Immature natural killer cell (primary cell): ENCODE measurements at places on chromosomes 2 and 18. TPM values are rescaled to one million over a fixed set of nuclear protein-coding genes. Genes with fewer than 3 reads are reported as not detected.

- DNase-seq, result no peak
- H3K27me3 ChIP-seq, result peaks cover 12% of the 10 kb centered on the region
- no peak overlapping the region for H3K27ac ChIP-seq
- no peak overlapping the region for H3K4me3 ChIP-seq
- no peaks in the 10 kb centered on the region for H3K4me1 ChIP-seq
- H3K36me3 ChIP-seq, result no peaks in the 10 kb centered on the region
Measured at GRCh38 chr2:135009339-135009738, 37.9 kb downstream of the MAP3K19 start.

GRCh38 chr2:139478165-139478914 is 698.1 kb upstream of the NXPH2 start:
- H3K27me3 ChIP-seq, result no peaks in the 10 kb centered on the region
- no peak overlapping the region for H3K4me3 ChIP-seq
- no peaks in the 10 kb centered on the region for H3K36me3 ChIP-seq
- DNase-seq, result no peak
- H3K4me1 ChIP-seq, result no peaks in the 10 kb centered on the region

SLC4A3 gene
- not detected for polyA plus RNA-seq

POMC gene
- 12.8 TPM for polyA plus RNA-seq

DNA sequence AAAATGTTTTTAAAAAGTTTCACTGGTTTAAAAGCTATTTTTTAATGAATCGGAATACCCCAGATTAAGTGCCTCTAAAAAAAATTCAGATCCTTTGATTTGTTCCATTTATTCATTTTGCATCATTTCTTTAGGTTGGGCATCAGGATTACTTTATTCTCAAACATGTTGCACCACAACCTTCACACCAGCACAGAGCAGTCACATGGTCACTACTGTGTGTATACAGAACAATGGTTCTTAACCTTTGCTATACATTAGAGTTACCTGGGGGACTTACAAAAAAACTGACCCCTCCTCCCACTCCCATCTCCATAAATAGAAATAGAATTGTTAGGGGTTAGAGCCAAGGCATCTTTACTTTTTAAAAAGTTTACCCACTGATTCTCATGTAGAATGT is 218.2 kb downstream of the AGPS start:
- H3K4me3 ChIP-seq, result no peak overlapping the region
- H3K36me3 ChIP-seq, result no peaks in the 10 kb centered on the region
- DNase-seq, result no peak
- no peaks in the 10 kb centered on the region for H3K4me1 ChIP-seq

- no peaks in the 10 kb centered on the region for H3K4me1 ChIP-seq
- H3K36me3 ChIP-seq, result no peaks in the 10 kb centered on the region
- H3K27ac ChIP-seq, result no peak overlapping the region
- H3K27me3 ChIP-seq, result no peaks in the 10 kb centered on the region
Measured at GRCh38 chr2:190149200-190149599, 86.7 kb upstream of the MSTN start.

GRCh38 chr2:45287045-45287444 is 277.8 kb upstream of the SIX2 start:
- no peaks in the 10 kb centered on the region for H3K36me3 ChIP-seq
- no peak for DNase-seq
- no peak overlapping the region for H3K27ac ChIP-seq
- no peaks in the 10 kb centered on the region for H3K4me1 ChIP-seq

DSEL gene
- 0.07 TPM for polyA plus RNA-seq

INHBB gene
- polyA plus RNA-seq, result not detected

DNA sequence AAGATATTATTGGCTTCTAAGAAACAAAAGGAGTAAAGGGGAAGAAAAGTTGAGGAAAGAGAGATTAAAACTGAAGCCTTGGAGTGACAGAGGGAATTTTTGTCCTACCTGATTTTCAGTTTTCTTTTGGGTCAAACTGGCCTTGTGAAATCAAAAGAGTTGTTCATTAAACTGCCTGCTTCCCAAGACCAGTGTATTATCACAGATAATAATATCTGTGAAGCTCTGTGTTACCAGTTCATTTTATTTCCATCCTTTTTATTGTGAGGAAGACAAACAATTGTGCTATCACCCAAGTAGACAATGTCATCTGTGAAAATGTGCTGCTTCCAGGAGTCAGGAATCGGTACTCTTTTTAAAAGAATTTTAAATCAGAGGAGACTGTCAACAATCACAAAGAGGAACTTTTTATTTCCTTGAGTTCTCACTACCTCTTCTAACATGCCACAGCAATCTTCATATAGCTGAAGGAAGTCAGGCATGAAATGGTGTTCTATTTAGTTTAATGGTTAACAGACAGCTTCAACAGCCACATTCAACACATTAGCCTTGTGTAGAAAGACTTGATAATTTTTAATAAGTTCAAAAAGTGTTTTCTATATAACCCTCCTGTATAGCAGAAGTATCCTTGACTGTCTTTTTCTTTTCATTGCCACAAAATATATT is 554.8 kb downstream of the PIK3C3 start:
- no peak overlapping the region for H3K27ac ChIP-seq
- H3K27me3 ChIP-seq, result no peaks in the 10 kb centered on the region
- no peak overlapping the region for H3K4me3 ChIP-seq
- H3K4me1 ChIP-seq, result no peaks in the 10 kb centered on the region

DNA sequence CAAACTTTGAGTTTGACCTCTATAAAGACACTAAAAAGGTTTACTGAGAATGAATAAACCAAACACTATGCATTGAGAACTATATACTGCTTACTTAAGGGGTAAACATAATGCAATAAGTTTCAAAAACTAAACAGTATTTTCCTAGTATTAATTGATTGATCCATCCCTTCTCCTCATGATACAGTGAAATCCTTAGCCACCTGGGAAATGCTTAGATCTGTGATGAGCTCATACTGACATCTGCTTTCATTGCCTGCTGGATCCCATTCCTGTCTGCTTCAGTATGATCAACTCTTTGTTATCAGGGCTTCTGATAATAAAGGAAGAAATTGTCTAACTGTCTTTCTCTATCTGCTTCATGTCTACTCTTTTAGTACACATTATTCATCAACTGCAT is 74.9 kb upstream of the UBE2E3 start:
- H3K27me3 ChIP-seq, result peaks cover 4% of the 10 kb centered on the region
- no peak overlapping the region for H3K4me3 ChIP-seq
- no peaks in the 10 kb centered on the region for H3K4me1 ChIP-seq
- no peak for DNase-seq
- no peaks in the 10 kb centered on the region for H3K36me3 ChIP-seq

IL37 gene
- polyA plus RNA-seq, result not detected

DNA sequence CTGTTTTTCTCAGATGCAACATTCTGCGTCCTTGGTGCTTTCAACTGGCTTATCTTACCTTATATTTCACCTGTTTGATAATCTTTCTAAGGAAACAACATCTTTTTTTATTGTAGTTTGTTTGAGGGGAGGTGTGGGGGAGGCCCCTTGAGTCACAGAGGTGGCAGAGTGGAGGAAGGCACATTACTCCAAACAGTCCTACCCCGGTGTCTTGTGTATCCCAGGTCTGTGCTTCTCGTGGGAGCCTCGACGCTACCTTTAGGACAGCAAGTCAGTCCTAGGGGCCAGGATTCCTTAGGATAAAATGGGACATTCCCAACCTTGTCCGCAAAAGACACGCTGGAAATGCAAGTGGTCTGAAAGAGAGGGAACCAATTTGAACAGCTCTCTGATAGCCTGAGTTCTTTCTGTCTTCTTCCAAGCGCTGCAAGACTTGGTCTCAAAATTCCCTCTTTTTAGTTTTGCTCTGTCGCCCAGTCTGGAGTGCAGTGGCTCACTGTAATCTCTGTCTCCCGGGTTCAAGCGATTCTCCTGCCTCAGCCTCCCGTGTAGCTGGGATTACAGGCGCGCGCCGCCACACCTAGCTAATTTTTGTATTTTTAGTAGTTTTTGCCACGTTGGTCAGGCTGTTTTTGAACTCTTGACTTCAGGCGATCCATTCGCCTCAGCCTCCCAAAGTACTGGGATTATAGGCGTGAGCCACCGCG is 4.0 kb downstream of the GATA6 start:
- no peak for DNase-seq
- H3K4me1 ChIP-seq, result peaks cover 18% of the 10 kb centered on the region
- H3K4me3 ChIP-seq, result peak overlapping the region; percentile 45
- H3K27ac ChIP-seq, result no peak overlapping the region
- peaks cover 56% of the 10 kb centered on the region for H3K27me3 ChIP-seq

DNA sequence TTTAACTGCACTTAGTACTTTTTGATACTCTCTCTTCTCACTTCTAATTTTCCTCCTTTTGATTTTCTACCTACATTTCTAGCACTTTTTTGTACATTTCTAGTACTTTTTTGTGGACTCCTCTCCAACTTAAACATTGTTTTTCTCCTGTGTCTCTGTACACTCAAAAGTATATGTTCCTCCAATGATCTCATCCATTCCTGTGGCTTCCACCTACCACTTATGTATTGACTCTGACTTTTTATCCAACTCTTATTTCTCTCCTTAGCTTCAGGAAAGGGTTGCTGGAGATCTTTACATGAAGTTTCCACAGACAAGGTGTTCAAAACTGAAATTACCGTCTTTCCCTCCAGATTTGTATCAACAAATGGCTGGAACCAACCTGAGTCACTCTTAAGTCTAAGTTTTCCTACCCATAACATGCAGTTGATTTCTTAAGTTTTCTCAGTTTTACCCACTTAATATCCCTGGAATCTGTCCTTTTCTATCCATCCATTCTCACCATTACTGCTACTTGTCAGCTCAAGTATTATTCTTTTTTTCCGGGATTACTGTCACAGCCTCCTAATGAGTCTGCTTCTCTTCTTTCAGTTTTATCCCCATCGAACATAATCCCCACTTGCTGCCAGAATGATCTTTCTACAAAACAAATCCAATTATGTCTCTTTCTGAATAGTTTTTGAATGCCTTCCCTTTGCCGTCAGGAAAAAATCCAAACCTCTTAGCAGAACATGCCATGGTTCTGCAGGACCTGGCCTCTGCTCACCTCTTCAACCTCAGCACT is 22.6 kb upstream of the PELI1 start:
- H3K4me3 ChIP-seq, result no peak overlapping the region
- no peaks in the 10 kb centered on the region for H3K27me3 ChIP-seq
- DNase-seq, result no peak
- no peaks in the 10 kb centered on the region for H3K36me3 ChIP-seq
- H3K4me1 ChIP-seq, result no peaks in the 10 kb centered on the region
- H3K27ac ChIP-seq, result no peak overlapping the region

TACR1 gene
- polyA plus RNA-seq, result not detected

ANO7 gene
- polyA plus RNA-seq, result not detected

CROCC2 gene
- not detected for polyA plus RNA-seq

- H3K4me3 ChIP-seq, result no peak overlapping the region
- no peak overlapping the region for H3K27ac ChIP-seq
- peaks cover 7% of the 10 kb centered on the region for H3K36me3 ChIP-seq
- DNase-seq, result no peak
- no peaks in the 10 kb centered on the region for H3K4me1 ChIP-seq
Measured at GRCh38 chr18:50989711-50990110, 21.9 kb downstream of the ELAC1 start.

FOXD4L1 gene
- polyA plus RNA-seq, result not detected

DNA sequence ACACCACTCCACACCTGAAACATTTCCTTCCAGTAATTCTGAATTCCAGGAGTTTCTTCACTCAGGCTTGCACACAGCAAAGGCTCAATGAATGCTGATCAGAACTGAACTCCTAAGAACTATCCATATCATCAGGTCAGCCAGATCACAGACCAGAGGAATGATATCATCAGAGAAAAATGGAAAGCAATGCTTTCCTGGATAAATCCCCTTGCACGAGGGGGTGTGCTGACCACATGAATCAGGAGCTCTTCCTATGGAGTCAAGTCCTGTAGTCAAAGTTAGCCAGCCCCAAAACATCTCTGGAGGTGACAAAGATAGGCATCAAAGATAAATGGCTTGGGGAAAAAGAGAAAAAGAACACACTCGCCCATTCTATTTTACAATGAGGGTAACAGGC is 83.8 kb upstream of the ACVR2A start:
- no peak overlapping the region for H3K4me3 ChIP-seq
- H3K27me3 ChIP-seq, result peaks cover 1% of the 10 kb centered on the region
- no peak for DNase-seq
- no peaks in the 10 kb centered on the region for H3K4me1 ChIP-seq

DNA sequence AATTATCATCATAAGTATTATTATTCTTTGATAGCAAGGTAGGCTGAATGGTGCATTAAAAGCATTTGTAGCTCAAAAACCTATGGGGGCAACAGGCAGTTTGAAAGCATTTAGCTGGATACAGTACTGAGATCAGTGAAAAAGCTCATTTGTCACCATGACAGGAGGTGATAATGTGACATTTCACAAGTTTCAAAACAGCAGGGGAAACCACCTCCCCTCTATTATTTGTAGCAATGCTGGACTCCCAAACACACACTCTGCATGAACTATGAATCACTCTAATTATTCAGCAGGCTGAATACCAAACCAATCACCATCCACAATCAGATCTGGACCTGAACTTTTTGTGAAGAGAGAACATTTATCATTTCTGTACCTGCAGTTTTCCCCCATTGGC is 63.4 kb downstream of the MYO5B start:
- H3K4me3 ChIP-seq, result no peak overlapping the region
- no peak for DNase-seq
- no peak overlapping the region for H3K27ac ChIP-seq
- no peaks in the 10 kb centered on the region for H3K36me3 ChIP-seq
- H3K27me3 ChIP-seq, result peaks cover 4% of the 10 kb centered on the region

DNA sequence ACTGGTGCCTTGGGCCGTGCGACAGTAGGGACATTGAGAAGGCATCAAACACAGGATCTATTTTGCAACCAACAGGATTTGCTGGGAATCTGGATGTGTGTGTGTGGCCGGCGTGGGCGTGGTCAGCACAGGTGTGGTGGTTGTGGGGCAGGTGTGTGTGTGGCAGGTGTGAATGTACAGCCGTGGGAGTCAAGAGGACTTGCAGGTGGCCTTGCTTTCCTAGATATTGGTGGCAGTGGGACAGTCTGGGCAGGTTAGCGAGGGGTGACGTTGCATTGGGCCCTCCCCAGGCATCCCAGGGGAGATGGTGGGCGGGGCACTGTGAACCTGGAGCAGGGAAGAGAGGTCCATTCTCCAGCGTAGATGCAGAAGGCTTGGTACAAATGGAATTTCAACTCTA is 3.2 kb upstream of the LIMS2 start:
- H3K4me1 ChIP-seq, result peaks cover 8% of the 10 kb centered on the region
- H3K4me3 ChIP-seq, result no peak overlapping the region
- peaks cover 5% of the 10 kb centered on the region for H3K36me3 ChIP-seq
- H3K27me3 ChIP-seq, result peaks cover 9% of the 10 kb centered on the region
- no peak overlapping the region for H3K27ac ChIP-seq

NPPC gene
- 0.33 TPM for polyA plus RNA-seq

GRCh38 chr2:179239195-179239594 is 25.4 kb downstream of the SESTD1 start:
- H3K27me3 ChIP-seq, result no peaks in the 10 kb centered on the region
- H3K4me3 ChIP-seq, result no peak overlapping the region
- peaks cover 38% of the 10 kb centered on the region for H3K4me1 ChIP-seq
- no peak overlapping the region for H3K27ac ChIP-seq

GRCh38 chr2:46336283-46336959 is 39.2 kb downstream of the EPAS1 start:
- DNase-seq, result no peak
- H3K27me3 ChIP-seq, result no peaks in the 10 kb centered on the region
- no peaks in the 10 kb centered on the region for H3K36me3 ChIP-seq
- H3K4me1 ChIP-seq, result no peaks in the 10 kb centered on the region
- H3K27ac ChIP-seq, result no peak overlapping the region

- H3K4me3 ChIP-seq, result no peak overlapping the region
- no peaks in the 10 kb centered on the region for H3K36me3 ChIP-seq
- peaks cover 2% of the 10 kb centered on the region for H3K27me3 ChIP-seq
- H3K4me1 ChIP-seq, result no peaks in the 10 kb centered on the region
Measured at GRCh38 chr2:77268626-77269025, 253.6 kb downstream of the LRRTM4 start.

HOXD12 gene
- polyA plus RNA-seq, result not detected
